CD4-positive, alpha-beta T cell treated with Interleukin-21 for 1 hour (primary cell): ENCODE measurements at places on chromosomes 3 and 15.

DNA sequence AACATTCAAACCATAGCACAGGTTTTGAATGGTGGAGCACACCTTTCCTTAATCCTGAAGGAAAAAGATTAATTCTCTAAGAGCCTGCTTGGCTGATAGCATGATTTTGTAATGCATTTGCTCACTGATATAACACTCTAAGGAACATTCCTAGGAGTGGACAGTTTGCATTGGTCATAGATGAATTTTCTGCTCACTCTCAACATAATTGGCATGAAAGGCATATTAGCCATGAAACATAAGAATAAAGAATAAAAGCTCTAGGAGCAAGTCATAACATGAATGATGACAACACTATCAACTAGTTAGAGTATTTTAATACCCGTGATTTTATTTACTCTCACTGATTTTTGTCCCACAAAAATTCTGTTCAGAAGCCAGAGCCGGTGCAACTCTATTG lies 34.3 kb upstream of the LRTM1 start:
- no peak for DNase-seq

DNA sequence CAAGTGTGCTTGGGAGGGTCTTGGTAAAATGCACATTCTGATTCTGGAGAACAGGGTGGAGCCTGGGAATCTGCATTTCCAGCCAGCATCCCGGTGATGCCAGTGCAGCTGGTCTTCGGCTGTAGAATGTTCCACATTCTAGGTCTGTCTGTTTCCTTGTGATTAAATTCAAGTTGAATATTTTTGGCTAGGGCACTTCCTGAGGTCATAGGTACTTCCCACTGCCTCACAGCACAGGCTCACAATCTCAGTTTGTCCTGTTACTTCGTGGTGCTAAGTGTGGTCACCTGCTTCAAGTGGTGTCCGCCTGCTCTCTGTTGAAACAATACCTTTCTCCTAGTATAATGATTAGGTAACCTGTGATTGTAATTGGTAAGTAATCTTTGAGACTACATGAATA lies 40.1 kb downstream of the FLNB start:
- no peak for DNase-seq

GRCh38 chr15:73924171-73924921 lies 1.9 kb upstream of the LOXL1 start:
- DNase-seq = peak; percentile 21

DNA sequence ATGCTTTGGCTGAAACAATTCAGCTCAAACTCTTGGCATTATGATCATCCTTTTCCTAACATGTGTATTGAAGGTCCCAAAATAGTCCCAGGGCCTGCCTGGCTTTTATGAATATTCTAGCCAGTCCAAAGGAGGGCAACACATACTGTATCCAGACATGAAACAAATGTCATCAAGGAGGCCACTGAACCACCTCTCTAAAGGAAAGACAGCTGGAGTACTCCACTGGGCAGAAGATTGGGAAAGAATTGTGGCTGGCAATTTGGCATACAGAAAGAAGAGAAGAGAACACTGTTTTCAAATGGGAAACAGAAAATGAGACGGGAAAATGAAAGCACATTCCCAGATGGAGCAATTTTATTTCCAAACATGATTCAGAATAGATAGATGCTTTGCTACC lies 80.6 kb downstream of the NCEH1 start:
- DNase-seq = no peak

GRCh38 chr15:31024330-31024729 lies 32.9 kb upstream of the MTMR10 start:
- no peak for DNase-seq

GRCh38 chr3:10273702-10274305 lies 18.9 kb downstream of the GHRL start:
- no peak for DNase-seq

DNA sequence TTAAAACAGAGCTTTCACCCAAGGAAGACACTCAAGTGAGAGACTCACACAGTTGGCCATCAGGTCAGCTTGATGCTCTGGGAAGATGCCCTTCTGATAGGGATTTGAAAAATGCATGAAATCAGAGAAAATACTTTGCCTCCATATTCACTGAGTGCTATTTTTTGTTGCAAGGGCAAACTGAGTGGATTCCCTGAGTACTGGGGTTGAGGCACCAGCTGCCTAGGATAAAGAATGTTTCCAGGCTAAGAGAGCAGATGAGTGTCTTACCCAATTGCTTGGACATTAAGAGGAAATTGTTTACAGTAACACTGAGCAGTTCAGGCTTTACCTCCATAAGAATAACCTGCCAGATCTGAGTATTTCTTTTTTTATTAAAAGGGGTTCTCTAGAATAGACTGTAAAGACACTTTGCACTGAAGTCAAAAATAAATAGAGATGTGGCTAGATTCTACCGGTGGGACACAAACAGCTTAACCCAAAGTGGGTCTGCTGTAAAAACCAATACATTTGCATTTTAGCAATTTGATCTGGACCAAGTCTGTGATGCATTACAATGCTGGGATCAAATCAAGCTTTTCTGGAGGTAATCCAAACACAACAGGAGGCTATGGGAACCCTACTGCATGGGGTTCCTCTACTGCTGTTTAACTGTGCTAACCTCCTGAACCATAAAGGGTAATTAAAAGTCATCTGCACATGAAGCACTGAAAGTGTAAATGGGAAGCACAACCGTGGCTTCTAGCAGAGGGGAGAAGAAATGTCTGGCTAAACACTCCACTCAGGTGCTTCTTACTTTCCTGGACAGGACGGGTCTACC lies 238.8 kb upstream of the WNT5A start:
- DNase-seq = no peak

DNA sequence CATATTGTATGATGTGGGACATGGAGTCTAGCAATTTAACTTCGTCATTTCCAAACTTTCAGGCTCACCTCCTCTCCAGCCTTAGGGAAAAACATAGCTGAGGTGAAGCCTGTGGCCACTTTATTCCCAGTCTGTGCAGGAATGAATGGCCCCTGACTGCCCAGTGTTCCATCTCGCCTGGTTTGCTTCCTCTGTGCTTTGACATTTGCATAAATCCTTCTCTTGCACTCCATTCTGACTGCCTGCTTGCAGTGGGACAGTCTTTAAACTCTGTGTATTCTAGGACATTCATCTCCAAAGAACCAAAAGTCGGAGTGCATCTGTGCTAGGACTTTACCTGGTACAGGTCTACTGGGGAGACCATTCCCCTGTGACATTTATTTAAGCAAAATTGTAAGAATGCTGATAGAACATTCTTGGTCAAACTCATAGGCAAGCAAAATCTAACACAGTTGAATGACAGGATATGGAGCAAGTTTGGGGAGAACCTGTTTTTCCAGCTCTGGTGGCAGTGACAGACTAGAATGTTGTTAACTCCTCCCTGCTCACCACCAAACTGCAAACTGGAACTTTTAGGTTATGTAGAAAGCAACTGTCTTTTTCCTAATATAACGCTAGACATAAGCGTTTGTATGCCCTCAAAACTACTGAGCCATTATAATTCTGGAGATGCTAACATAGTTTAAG lies 22.1 kb downstream of the TMED3 start:
- DNase-seq = no peak
